Activated CD4-positive, alpha-beta T cell treated with anti-CD3 and anti-CD28 coated beads, Interleukin-2, amount 10 ng/mL, durations not matched to agents 7 days and 5 days (primary cell): ENCODE measurements at places on chromosomes 12 and 14. TPM values are rescaled to one million over a fixed set of nuclear protein-coding genes. Genes with fewer than 3 reads are reported as not detected.

The SYNDIG1L gene
- total RNA-seq: not detected

The CCDC196 gene
- total RNA-seq: not detected

The HOXC10 gene
- total RNA-seq: not detected

The KRT6C gene
- not detected for total RNA-seq

The ARMH4 gene
- total RNA-seq: not detected
